Motor neuron (in vitro differentiated cells): ENCODE measurements at places on chromosomes 2 and 18.

GRCh38 chr2:148253685-148254084 is 232.8 kb downstream of the MBD5 start:
- peak; percentile 67 for ATAC-seq

GRCh38 chr2:209845666-209846065 is 74.0 kb downstream of the UNC80 start:
- no peak for ATAC-seq

- ATAC-seq, result no peak
Observed at GRCh38 chr2:1806254-1806653, 61.9 kb upstream of the PXDN start.

- ATAC-seq, result no peak
Observed at GRCh38 chr2:151762694-151763093, 28.4 kb upstream of the NEB start.

GRCh38 chr18:295756-296490 is 28.1 kb upstream of the THOC1 start:
- ATAC-seq, result no peak

DNA sequence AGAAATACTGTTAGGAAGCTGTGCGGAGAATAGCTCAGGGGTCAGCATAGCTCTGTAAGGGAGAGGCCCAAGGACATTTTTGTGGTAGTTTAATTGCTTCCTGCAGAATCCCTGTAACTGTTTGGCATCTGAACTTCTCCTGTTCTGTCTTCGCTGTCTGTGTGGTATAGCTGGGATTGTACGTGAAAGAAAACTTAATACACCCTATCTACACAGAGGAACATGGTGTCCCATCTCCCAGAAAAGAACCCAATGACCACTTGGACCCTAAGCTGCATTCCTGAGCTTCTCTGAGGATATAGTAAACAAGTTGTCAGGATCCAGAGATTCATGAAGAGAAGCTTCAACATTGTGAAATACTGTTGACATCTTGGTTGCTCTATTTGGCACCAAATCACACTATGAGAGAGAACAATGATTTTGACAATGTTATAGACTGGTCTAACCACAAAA is 81.3 kb downstream of the CDC42EP3 start:
- ATAC-seq, result peak; percentile 19

GRCh38 chr18:42392416-42392815 is 437.4 kb downstream of the PIK3C3 start:
- ATAC-seq, result no peak

DNA sequence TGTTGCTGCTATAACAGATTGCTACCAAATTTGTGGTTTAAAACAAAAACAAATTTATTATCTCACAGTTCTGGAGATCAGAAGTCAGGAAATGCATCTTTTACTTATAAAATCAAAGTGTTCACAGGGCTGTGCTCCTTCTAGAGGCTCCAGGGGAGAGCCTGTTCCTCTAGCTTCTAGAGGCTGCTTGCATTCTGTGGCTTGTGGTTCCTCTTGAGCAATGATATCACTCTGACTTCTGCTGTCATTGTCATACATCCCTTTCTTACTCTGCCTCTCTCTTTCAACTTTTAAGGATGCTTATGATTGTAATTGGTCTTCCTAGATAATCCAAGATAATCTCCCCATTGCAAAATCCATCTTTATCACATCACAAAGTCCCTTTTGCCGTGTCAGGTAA is 6.1 kb upstream of the DCC start:
- ATAC-seq, result no peak

- ATAC-seq, result peak; percentile 87
Observed at GRCh38 chr2:98769784-98770183, 38.9 kb upstream of the MGAT4A start.

- no peak for ATAC-seq
Observed at GRCh38 chr2:239781454-239781853, 243.7 kb downstream of the NDUFA10 start.

DNA sequence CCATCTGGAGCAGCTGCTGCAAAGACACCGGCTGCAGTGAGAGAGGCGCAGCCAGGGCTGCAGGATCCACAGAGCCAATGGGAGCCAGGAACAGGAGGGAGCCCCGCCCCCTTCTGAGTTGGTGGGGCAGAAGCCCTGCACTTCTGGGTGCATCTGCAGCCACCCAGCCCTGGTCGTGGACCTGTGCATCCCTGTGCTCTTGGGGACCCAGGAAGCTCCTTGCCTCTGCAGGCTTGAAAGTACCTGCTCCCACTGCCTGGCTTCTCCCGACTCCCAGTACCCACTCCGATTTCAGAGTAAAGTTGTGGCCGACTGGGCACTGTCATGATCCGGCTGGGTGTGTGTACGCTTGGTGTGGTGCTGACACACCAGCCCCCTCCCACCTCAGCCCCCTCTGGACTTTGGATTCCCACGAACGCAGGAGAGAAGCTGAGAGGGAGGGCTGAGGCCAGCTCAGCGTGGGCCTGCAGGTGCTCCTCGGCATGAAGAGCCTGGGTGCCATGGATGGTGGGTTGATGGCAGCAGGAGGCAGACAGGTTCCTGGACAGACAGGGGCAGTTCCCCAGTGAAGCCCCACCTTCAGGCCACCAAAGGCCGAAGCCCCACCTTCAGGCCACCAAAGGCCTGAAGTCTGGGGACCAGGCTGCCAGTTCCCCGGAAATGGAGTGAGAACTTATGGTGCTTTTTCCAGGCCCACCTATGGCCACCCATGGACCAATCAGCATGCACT is 34.9 kb downstream of the LRRTM4 start:
- ATAC-seq, result no peak

- no peak for ATAC-seq
Observed at GRCh38 chr2:151306621-151307020, 17.2 kb upstream of the NMI start.

GRCh38 chr2:120934574-120935338 is 199.1 kb downstream of the GLI2 start:
- peak; percentile 67 for ATAC-seq

DNA sequence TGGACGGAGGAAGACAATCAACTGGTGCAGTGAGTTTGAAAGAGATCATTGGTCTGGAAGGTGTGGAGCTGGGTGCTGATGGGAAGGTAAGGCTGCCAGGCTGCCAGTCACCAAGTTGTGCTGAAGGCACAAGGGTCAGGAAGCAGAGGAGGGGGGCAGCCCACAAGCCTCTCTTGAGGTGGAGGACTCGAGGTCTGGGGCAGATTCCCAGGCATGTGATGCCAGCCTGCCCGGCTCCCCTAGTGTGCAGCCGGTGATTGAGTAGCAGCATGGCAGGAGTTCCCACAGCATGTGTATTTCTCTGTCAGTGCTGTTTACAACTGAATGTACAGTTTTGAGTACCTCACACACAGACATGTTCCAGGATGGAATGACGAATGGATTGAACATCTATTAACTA is 99.3 kb downstream of the CABLES1 start:
- ATAC-seq, result no peak

DNA sequence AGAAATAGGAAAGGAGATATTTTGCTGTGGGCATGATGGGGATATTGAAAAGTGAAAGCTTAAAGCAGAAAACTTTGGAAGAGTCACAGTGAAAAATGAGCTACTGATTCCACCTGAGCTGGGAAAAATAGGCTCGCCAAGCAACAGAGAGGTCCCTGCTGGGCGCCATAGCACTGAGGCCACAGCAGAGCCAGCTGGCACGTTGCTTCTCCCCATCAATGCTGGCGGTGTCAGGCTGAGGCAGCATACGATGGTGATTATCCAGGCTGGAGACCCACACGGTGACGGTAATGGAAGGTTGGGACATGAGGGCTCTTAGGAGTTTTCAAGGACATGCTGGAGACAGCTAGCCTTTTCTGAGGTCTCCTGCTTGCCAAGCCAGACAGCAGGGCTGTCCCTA is 25.8 kb upstream of the DTNB start:
- ATAC-seq, result no peak

- no peak for ATAC-seq
Observed at GRCh38 chr18:75521816-75522215, 94.3 kb upstream of the SMIM21 start.

DNA sequence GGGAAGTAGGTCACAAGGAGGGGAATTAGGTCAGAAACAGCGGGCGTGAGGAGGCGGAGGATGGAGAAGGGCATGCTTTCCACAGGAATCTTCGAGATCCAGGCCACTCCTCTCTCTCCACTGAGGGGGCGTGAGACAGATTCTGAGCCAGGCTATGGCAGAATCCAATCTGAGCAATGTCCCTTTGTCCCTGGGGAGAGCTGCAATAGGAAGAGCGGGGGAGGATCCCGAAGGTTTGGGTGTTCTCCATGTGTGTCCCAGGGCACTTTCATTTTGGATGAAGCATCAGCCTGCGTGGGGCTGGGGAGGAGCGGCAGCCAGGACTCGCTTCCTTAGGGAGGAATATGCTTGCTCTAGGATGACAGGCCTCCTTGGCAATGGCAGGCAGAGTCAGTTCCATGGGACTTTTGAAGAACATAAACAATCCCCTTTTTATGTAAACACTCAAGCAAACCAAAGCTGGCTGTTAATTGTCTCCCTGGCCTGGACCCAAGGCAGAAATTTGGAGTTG is 84.0 kb downstream of the LIPG start:
- ATAC-seq, result peak; percentile 91

DNA sequence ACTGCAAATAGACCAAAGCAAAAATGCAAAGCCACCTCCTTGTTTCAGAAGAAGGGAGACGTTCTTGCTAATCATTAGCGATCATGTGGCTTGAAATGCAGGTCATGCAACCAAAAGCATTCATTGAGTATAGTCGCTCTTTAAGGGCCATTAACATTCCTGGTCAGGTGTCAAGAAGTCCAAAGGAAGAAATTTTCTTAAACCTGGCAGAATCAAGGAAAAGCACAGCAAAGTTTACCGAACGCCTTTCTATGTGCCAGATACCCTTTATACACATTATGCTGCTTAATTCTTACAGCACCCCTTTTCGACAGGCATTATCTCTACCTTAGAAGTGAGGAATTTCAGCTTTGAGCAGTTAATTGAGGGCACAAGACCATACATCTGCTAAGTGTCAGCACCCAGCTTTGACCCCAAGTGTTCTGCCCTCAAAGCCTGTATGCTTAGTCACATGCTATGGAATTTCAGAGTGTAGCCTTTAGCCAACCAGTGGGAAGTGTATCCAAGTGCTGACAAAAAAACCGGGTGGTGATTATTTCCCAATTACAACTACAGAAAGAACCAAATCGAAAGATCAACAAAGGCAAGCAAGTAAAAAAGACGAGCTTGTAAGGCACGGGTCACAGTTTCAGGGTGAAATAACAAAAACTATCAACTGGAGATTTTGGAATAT is 70.8 kb downstream of the EPHA4 start:
- no peak for ATAC-seq

GRCh38 chr2:199754766-199755165 is 96.2 kb downstream of the FTCDNL1 start:
- no peak for ATAC-seq

DNA sequence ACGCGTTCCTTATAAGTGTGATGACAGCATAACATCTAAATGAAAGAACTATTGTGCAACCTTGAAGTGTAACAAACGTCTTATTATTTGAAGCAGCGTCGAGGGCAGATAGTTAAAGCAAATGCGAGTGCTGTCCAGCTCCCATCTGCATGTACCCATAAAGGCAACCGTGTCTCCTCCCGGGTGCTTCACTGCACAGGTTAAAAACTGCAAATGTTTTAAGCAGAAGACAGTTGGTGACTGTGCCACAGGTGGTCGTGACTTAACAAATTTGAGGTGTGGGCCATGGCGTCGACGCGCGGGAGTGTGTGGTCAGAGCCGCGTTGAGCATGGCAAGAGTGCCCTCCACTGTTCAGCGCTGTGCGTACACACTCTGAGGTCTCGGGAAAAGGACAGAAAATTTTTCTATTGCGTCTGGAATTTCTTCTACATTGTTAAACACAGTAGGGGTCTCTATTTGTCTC is 6.4 kb downstream of the SALL3 start:
- peak; percentile 65 for ATAC-seq

DNA sequence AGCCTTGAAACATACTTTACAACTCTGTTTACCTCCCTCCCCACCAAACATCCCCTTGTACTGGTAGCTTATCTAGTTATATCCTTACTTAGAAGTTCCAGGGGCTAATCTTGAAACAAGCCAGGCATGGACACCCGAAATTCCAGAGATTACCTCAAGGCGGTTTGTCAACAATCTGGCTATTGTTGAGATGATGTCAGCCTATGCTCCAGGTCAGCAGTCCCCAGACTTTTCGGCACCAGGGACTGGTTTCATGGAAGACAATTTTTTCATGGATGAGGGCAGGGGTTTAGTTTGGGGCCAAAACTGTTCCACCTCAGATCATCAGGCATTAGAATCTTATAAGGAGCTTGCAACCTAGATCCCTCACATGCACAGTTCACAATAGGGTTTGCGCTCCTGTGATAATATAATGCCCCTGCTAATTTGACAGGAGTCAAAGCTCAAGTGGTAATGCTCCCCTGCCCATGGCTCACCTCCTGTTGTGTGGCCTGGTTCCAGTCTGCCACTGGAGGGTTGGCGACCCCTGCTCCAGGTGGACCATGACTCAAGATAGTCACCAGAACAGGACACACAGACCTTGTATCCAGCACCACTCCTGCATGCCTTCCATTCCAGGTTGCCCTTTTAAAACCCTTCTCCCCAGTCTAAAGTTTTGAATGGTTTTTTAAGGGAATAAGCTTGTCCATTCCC is 171.2 kb downstream of the SPAG16 start:
- ATAC-seq, result no peak

- no peak for ATAC-seq
Observed at GRCh38 chr2:207530160-207531031, 634 bp downstream of the CREB1 start.

- ATAC-seq, result no peak
Observed at GRCh38 chr2:177313162-177313781, 48.7 kb upstream of the NFE2L2 start.

GRCh38 chr2:161208527-161209139 is 48.4 kb downstream of the TANK start:
- ATAC-seq, result no peak

GRCh38 chr2:213726101-213726500 is 441.8 kb downstream of the SPAG16 start:
- no peak for ATAC-seq

DNA sequence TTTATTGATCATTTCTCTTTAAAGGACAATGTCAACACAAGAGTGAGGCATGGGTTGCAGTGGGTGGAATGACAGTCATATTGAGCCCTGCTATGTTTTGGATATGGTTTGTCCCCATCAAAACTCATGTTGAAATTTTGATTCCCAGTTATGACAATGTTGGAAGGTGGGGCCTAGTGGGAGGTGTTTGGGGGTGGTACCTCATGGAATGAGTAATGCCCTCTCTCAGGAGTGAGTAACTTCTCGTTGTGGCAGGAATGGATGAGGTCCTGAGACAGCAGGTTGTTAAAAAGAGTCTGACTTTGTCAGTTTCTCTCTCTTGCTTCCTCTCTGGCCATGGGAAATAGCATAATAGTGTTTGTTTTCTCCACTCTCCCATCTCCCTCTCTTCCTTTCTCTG is 345.3 kb downstream of the DCC start:
- no peak for ATAC-seq

- no peak for ATAC-seq
Observed at GRCh38 chr2:206863196-206863595, 76.1 kb upstream of the CPO start.

- ATAC-seq, result no peak
Observed at GRCh38 chr2:179579800-179580199, 281.6 kb downstream of the ZNF385B start.

DNA sequence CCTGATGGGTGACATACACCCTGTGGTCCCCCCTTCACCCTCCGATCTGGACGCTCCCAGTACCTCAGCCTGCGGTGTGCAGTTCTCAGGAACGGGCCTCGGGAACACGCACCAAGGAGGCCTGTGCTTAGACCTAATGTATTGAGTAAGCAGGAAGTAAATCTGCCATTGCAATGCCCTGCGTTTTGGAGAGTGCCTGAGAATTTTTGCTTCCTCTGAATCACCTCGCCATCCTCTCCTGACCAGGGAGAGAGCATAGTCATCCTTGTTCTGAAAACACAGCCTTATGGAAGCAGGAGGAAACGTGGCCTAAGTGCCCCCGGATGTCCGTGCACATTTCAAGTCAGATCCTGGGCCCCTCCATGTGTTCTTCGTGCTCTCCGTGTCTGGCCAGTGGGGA is 272.2 kb downstream of the NDUFA10 start:
- ATAC-seq, result no peak
